ENCODE measurements at places on chromosomes 16 and 17. TPM values are rescaled to one million over a fixed set of nuclear protein-coding genes. Genes with fewer than 3 reads are reported as not detected.

The TPPP3 gene
- total RNA-seq, result not detected

The FGF11 gene
- 16.6 TPM for total RNA-seq

The TUBB3 gene
- 0.27 TPM for total RNA-seq

DNA sequence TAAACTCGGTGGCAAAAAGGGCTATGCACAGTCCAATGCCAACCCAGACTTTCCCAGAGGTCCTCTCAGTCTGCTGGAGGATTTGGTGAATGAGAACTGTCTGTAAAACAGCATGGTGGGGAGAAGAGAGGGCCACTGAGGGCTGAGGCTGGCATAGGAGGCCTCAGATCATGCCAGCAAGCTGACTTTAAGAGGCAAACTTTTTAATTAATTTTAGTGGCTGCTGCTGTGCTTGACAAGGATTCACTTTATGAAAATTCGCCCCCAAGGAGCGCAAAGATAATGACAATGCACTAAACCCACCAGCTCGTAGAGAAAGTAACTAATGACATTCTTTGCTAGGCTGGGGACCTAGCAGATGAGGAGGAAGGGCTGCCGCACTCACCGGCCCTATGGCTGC is 15.0 kb downstream of the ABCC12 start:
- peaks cover 14% of the 10 kb centered on the region for H3K27me3 ChIP-seq
- no peak for DNase-seq
- no peak overlapping the region for H3K4me3 ChIP-seq
- no peaks in the 10 kb centered on the region for H3K36me3 ChIP-seq

The JPH3 gene
- 0.07 TPM for total RNA-seq

The PPP1R27 gene
- not detected for total RNA-seq

The PPP1R1B gene
- not detected for total RNA-seq

DNA sequence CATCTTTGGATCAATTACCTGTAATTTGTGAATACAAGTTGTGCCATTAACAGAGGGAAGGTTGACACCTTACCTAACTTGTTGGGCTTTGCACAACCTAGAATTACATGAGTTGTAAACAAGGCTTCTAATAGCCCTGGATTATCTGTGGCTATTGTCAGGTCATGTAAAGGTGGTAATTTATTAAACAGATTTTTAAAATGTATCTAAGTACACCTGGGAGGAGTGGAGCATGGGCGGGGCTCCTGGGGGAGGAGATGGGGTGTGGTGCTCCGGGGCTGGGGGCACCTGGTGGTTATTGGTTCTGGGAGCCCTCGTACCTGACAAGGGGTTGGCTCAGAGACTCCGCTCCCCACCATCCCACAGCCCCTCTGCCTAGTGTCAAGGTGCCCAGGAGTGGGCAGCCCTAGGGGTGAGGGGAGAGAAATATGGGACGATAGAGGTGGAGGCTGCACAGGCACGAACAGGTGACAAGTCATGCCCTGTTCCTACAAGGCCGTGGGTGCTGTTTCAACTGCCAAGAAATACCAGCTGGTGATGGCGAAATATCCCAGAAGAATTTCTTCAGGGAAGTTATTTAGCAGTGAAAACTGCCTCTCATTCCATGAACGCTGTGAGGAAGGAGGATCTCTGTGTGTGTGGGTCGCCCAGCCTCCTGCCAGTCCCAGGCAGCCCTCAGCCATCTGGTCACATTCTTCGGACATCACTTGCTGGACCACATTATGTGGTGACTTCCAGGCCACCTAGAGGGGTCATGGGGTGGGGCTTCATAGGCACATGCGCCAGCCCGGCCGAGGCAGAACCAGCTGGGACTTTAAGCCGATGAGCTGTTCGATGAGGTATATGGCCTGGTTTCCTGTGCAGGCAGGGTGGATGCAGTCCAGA is 55.5 kb upstream of the IRX3 start:
- H3K27me3 ChIP-seq, result peaks cover 3% of the 10 kb centered on the region
- no peak for DNase-seq
- H3K4me3 ChIP-seq, result no peak overlapping the region
- no peak overlapping the region for H3K27ac ChIP-seq
- H3K4me1 ChIP-seq, result no peaks in the 10 kb centered on the region

DNA sequence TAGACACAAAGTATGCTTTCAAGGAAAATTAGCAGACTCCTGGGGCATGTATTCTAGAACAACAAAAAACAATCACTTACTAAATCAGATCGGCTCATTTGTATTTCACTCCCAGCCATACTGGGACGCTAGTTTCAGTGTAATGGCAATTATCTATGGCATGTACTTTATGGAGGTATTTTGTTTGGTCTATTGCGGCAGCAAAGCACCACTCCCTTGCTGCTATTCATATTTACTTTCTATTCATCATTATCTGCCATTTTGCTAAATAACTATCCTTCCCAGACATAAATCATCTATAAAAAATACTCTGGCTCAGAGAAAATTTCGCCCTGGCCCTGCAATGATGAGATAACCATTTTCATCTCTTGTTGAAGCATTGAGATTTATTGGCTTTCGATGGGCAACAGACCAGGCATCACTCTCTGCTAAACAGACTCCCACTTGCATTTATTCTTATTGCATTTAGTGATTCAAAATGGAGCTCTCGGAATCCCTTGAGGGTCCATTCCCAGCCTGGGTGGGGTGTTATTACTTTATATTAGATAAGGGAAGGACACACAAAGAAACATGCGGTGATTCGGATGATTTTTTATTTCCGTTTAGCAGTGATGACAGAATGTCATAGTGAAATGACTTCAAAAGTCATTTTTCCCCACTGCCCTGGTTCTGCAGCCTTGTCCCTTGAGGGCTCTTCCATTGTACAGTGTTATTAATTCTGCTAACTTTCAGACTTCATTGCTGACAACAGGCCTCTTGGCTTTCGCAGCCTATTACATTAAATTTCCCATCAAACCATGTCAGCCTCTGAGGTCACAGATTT is 225.8 kb downstream of the IRX3 start:
- H3K27ac ChIP-seq, result no peak overlapping the region
- no peak for DNase-seq
- peaks cover 9% of the 10 kb centered on the region for H3K36me3 ChIP-seq
- H3K27me3 ChIP-seq, result no peaks in the 10 kb centered on the region
- no peak overlapping the region for H3K4me3 ChIP-seq
- no peaks in the 10 kb centered on the region for H3K4me1 ChIP-seq

DNA sequence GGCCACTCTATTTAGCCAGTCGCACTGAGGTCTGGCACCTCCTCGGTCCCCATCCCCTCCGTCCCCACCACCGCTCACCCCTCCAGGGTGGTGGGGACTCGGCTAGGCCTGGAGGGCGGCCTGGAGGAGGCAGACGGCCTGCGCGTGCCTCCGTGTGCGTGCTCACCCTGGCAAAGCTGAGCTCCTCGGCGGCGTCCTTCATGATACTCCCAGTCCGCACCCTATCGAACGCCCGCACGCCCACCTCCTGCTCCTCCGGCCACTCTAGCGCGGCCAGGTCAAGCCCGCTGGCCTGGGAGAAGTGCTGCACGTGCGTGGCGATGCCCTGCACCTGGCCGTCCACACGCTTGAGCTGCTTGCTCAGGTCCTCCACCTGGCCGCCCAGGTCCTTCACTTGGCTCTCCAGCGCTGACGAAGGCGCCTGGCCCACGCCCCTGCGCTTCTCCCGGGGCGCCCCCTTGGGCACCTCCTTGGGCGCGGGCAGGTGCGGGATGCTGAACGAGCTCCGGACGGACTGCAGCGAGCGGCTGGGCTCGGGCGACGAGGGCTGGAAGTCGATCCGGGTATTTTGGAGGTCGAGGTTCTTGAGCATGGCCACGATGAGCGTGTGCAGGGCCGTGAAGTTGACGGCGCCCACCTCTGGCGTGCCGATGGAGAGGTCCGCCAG is 644 bp downstream of the QRICH2 start:
- no peak overlapping the region for H3K4me3 ChIP-seq
- no peak for DNase-seq
- H3K27me3 ChIP-seq, result no peaks in the 10 kb centered on the region
- H3K36me3 ChIP-seq, result no peaks in the 10 kb centered on the region
- no peak overlapping the region for H3K27ac ChIP-seq
- peaks cover 1% of the 10 kb centered on the region for H3K4me1 ChIP-seq

The MSRB1 gene
- total RNA-seq, result 15.5 TPM

DNA sequence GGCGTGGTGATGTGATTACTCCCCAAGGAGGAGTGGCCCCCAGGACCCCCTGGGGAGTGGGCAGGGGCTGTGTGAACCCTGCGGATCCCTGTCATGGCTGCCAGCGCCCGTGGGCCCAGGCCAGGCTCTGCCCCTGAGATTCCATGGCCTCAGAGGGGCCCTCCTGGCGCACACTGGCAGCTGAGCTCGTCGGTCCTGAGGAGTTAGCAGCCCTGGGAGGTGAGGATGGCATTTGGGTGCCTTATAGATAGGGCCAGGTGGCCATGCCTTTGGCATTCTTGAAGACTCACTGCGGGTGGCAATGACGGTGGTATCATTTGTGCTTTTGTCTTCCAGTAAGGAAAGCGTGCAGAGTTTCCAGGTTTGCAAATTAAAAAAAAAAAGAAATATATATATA is 146.8 kb upstream of the GSE1 start:
- H3K4me3 ChIP-seq, result no peak overlapping the region
- peaks cover 12% of the 10 kb centered on the region for H3K27me3 ChIP-seq
- no peaks in the 10 kb centered on the region for H3K36me3 ChIP-seq

- peak overlapping the region; percentile 89 for H3K27ac ChIP-seq
- H3K36me3 ChIP-seq, result peaks cover 17% of the 10 kb centered on the region
- no peak for DNase-seq
- H3K4me1 ChIP-seq, result peaks cover 86% of the 10 kb centered on the region
- no peaks in the 10 kb centered on the region for H3K27me3 ChIP-seq
Observed at GRCh38 chr17:46179375-46179999, 13.7 kb downstream of the KANSL1 start.

DNA sequence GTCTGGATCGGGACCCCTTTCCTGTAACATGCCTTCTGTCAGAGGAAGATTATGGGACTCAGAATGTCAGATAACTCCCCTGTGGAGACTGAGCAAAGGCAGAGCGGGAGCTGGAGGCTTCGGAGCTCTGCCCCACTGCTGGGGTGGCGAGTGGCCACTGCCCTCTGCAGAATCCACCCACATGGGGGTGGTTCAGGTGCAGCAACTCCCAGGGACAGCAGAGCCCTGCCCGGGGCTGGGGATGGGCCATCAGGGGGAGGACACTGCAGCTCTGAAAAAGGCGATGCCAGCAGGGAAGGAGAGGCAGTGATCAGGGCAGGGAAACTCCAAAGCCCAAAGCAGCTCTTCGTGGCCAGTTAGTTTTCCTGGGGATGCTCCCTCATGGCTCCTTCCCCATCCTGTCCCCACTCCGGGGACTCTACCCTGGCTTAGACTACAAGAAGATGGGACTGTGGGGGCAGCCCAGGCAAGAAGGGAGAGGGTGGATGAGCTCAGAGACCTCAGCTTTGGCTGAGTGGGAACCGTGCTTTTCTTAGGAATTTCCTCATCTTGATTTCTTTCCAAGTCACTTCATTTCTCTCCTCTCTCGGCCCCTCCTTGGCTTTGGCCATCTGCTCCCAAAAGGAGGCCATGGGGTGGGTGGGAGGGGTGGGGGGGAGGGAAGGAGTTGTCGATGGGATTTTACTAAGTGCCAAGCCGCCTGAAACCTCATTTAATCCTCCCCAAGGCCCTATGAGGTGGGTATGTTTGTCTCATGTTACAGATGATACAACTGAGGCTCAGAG is 4.0 kb downstream of the CA4 start:
- peaks cover 16% of the 10 kb centered on the region for H3K4me1 ChIP-seq
- H3K36me3 ChIP-seq, result no peaks in the 10 kb centered on the region
- no peak overlapping the region for H3K4me3 ChIP-seq
- DNase-seq, result no peak

DNA sequence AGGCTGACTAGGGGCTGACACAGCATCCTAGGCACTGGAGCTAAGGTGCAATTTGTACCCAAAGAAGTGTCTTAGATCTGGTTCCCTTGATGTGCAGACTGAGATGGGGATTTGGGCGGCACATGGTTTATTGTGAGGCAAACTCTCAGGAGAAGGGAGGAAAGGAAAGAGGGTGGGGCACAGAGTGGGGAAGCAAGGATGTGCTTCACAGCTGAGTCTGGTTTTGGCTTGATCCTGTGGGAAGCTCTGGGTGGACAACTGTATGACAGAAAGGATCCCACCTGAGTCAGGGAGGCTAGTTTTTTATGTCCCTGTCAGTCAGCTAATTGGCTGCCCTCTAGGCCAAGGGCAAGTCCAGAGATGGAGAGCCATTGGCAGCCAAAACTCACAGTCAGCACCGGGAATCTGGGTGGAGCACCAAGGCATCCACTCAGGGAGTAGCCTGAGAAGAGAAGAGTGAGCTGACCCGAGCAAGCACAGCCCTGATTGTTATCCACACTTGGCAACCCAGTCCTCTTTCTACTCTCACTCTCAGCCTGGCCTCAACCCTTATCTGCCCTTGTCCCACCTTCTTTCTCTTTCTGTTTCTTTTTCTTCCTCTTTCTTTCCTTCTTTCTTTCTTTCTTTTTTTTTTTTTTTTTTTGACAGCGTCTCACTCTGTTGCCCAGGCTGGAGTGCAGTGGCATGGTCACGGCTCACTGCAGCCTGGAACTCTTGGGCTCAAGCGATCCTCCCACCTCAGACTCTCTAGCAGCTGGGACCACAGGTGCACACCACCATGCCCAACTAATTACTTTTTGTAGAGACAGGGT is 12.0 kb downstream of the ARL4D start:
- no peaks in the 10 kb centered on the region for H3K4me1 ChIP-seq
- no peak overlapping the region for H3K27ac ChIP-seq
- DNase-seq, result no peak

- no peaks in the 10 kb centered on the region for H3K27me3 ChIP-seq
- H3K27ac ChIP-seq, result peak overlapping the region; percentile 10
- peak; percentile 46 for DNase-seq
- no peaks in the 10 kb centered on the region for H3K36me3 ChIP-seq
- no peak overlapping the region for H3K4me3 ChIP-seq
Observed at GRCh38 chr16:56912746-56913708, 18.9 kb upstream of the HERPUD1 start.

DNA sequence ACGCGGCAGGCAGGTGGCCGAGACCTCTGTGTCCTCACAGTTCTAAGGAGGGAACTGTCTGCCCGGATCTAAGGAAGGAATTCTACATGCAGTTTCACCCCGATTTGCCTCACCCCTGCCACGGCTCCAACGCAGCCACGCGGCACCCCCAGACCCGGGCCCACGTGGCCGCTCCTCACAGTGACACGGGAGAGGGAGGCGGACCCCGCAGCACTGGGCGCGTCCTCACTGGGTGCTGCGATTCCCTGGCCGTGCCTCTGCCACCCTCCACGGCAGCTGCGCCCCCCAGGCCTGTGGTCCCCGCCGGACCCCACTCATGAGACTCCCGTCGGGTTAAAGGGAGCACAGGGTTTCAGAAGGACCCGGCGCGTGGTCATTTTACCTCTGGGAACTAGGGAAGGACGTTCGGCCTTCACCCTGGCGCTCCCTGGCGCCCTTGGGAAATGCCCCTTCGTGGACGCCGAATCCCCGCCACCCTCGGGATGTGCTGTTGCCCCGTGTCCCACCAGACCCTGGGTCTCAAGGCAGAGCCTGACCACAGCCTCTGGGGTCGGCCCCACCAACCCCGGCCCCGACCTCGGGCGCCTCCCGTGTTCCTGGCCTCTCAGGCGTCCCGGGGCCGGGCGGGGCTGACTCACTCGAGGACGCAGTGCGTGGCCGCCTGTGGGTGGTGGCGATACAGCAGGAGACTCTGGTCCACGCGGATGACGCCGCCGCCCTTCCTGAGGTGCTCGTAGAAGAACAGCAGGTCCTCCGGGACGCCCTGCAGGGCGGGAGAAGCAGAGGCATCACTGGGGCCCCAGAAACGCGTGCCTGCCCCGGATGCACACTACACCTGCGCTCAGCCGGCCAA is 118.8 kb upstream of the METRNL start:
- no peak overlapping the region for H3K27ac ChIP-seq
- H3K27me3 ChIP-seq, result no peaks in the 10 kb centered on the region
- peaks cover 11% of the 10 kb centered on the region for H3K36me3 ChIP-seq
- no peak overlapping the region for H3K4me3 ChIP-seq
- peaks cover 5% of the 10 kb centered on the region for H3K4me1 ChIP-seq

Data from activated CD8-positive, alpha-beta T cell treated with anti-CD3 and anti-CD28 coated beads for 36 hours (primary cell).